ENCODE measurements at places on chromosomes 3 and 15. TPM values are rescaled to one million over a fixed set of nuclear protein-coding genes. Genes with fewer than 3 reads are reported as not detected.

- DNase-seq = no peak
Measured at GRCh38 chr15:73573037-73573436, 60.2 kb downstream of the NPTN start.

DNA sequence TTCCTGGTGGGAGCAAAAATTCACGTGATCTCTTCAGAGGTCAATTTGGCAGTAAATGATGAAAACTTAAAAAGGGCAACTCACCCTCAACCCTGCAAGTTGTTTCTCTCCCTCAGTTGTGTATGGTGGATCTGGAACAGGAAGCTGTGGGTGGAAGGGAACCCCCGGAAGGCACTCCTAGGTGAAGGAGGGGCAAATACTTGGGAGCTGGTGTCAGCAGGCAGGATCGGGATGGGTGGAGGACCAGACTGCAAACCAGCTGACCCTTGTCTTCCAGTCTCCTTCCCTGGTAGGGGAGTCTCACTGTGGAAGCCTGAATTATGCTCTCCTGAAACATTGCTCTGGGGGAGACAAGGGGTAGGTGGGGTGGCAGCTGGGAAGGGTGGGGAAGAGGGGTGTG lies 33.5 kb downstream of the PRR23E start:
- DNase-seq = peak; percentile 17

DNA sequence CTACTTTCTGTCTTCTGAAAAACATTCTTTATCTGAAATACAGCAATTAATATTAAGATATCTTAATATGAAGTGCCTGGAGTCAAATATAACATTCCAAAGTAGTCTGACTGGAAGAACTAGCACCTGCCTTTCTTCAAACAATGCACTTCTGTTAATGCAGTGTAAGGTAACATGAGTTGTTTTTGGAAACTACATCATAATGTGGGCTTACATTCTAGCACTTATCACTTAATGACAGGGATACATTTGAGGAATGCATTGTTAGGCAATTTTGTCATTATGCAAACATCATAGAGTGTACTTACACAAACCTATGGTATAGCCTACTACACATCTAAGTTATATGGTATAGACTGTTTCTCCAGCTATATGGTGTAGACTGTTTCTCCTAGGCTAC lies 49.2 kb downstream of the SLC15A2 start:
- DNase-seq = no peak

GRCh38 chr3:113898892-113899291 lies 48.9 kb upstream of the ZDHHC23 start:
- DNase-seq = no peak

GRCh38 chr3:62332835-62333244 lies 40.5 kb downstream of the FEZF2 start:
- no peak for DNase-seq

DNA sequence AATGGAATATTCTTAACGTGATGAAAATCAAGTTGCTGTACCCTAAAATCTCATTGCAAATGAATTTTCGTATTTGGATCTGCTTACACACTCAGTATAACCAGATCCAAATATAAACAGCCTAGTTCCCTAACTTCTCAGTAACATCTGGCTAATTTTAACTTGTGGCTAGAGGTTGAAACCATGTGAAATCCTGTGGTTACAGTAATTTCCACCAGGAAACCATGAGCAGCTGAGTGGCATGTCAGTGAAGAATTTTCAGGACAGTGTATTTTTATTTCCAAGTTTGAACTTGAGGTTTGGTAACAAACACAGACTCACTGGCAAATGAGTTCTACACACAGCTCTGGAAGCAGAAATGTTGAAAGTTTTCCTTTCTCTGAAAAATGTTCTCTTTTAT lies 754.1 kb downstream of the NR2F2 start:
- DNase-seq = peak; percentile 12

DNA sequence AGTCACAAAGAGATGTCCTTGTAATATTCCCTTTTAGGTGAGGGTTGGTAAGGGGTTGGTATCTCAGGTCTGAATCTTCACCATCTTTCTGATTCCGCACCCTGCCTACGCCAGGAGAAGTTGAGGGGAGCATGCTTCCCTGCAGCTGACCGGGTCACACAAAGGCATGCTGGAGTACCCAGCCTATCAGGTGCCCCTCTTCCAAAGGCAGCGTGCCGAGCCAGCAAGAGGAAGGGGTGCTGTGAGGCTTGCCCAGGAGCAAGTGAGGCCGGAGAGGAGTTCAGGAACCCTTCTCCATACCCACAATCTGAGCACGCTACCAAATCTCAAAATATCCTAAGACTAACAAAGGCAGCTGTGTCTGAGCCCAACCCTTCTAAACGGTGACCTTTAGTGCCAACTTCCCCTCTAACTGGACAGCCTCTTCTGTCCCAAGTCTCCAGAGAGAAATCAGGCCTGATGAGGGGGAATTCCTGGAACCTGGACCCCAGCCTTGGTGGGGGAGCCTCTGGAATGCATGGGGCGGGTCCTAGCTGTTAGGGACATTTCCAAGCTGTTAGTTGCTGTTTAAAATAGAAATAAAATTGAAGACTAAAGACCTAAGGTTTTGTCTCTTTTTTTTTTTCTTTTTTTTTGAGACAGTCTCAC lies 19.8 kb downstream of the TYRO3 start:
- DNase-seq = no peak

DNA sequence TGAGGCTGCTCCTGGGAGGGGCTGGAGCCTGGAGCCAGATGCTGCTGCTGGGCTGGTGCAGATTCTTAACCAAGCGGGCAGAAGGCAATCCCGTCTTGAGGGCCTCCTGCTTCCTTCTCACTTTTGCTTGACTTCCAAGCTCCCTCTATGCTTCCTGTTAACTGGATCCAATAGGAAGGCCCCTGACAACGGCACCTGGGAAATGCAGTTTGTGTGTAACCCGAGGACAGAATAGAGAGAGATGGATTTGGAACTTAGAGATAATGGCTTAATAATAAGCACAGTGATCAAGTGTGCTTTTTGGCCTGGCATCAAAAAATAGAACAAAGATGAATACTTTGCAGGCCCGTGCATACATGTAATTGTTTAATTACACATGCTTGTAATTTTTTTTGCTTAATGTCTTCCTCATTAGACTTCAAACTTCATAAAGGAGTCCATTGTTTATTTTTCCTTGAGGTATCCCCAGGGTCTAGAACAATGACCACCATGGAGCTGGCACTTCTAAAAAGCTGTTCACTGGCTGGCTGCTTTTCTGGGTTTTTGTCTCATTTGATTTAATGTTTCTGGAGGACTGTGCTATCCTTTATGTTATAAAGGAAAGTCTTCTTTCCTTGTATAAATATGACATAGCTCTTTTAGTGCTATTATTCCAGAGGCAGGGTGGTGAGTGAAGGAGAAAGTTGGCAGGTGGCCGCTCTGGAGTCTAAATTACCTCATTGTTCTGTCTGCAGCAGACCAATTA lies 63.3 kb upstream of the MITF start:
- DNase-seq = no peak

DNA sequence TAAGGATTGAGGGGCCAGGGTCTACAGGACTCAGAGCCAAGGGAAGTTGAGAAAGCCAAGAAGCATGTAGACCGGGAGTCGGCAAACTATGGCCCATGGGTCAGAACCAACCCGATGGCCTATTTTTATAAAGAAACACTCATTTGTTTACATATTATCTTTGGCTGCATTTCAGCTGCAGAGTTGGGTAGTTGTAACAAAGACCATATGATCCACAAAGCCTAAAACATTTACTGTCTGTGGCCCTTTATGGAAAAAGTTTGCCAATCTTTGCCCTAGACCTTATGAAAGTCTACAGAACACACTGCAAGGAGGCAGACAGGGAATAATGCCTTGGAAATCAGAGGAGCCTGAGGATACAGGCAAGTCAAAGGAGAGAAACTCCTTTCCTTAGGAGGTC lies 63.2 kb upstream of the MNS1 start:
- DNase-seq = no peak

DNA sequence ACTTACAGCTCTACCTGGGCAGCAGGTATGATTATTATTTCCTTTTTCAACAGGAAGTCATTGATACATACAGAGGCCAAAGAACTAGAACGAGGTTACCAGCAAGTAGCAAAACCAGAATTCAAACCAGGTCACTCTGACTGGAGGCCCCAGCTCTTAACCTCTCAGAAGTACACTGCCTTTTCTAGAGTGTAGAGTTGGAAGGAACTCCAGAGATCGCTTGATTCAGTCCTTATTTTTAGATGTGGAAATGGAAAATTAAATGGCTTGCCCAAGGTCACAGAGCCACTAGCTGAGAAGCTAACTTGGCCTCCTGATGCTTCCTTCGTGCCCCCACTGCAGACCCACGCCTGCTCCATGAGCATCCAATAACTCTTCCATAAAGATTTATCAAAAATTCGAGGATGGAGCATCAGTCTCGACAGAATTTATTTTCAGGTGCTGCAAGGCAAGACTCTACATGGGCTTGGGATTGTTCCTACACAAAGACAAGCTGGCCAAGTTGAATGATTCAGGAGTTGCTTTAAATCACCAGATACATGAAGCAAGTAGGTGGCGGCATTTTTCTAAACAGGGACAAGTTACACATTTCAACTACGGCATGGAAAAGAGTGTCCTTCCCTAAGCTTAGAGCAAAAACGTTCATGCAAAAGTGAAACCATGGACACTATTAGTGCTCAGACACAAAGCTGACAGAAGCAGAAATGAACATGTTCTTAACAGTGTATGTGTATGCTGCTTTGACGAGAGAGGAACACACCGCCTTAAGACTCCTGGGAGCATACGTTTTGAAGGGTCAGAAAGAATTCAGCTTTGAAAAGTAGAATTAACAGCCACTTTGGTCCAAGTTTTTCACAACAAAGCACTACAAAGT lies 235.7 kb downstream of the THRB start:
- no peak for DNase-seq

DNA sequence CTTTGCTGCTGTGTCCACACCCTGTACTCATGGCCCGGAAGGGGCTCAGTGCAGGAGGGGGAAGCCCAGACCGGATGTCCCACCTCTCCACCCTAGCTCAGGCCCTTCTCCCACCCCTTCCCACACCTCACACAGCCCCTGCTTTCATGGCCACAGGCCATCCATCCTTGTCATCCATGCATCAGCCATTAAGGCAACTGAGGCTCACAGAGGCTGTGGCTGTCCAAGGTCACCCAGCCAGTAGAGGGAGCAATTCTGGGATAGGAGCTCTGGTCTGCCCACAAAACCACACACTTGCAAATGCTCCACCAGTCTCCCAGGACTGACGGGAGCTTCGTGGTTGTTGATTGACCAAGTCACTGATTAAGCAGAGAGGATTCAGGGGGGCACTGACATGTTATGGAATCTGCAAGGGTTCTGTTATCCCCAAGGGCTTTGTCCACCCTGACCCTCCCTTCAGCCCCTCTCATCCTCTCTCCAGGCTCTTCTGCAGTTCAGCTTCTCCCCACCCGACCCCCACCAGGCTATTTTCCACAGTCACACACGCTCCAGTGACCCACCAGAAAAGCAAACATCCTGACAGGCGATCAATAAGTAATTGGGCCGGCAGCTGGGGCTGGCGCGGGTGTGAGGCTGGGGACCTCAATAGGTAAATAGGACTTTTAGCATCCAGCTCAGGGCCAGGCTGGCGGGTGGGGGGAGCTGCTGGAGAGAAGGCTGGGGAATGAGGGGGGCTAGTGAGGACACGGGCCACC lies 15.1 kb downstream of the LINGO1 start:
- DNase-seq = no peak

- no peak for DNase-seq
Measured at GRCh38 chr15:48334260-48334659, 3.0 kb downstream of the DUT start.

- no peak for DNase-seq
Measured at GRCh38 chr3:74515451-74515850, 99.0 kb downstream of the CNTN3 start.

- DNase-seq = no peak
Measured at GRCh38 chr3:27613846-27614500, 108.2 kb downstream of the EOMES start.

DNA sequence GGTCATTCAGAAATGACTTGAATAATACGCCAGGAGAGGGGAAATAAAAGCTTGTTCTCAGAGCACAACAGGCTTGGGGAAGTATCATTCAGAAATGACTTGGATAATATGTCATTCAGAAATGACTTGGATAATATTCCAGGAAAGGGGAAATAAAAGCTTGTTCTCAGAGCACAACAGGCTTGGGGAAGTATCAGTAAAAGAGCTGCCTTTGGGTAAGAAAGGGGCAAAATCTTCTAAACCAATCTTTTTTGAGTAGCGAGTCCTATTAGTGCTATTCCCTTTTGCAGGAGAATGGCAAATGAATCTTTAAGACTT lies 20.9 kb downstream of the GABRR3 start:
- DNase-seq = no peak

- no peak for DNase-seq
Measured at GRCh38 chr3:39109086-39109485, 1.6 kb downstream of the TTC21A start.

GRCh38 chr3:56125358-56126005 lies 342.8 kb downstream of the ERC2 start:
- peak; percentile 57 for DNase-seq

DNA sequence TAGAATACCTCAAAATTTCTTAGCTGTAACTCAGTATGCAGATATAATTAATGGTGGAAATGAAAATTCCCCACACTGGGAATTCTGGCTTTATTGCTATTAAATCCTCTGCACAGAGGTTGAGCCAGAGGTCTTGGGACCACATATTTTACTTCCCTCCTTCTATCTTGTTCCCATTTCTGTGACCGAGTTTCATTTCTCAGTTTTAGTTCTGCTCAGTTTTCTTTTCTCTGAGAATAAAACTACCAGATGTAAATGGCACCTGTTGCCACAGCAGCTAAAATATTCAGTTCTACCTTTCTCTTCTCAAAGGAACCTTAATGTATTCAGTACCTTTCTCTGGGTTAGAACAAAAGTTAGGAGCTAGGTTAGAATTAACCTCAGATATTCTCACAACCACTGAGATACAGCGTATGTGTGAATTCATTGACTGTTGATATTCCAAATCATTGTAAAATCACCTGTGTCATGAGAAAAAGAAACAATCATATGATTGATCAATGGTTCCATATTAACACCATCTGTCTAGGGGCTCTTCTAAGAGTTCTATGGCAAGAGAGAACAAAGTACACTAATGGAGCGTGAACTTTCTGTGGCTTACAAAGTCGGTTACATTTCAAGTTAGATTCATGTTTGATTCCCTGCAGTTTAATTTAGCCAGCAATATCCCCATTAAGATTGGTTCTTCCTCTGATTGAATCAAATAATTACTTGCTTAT lies 374.1 kb downstream of the EFHB start:
- DNase-seq = no peak

GRCh38 chr3:44184319-44184953 lies 57.2 kb upstream of the TOPAZ1 start:
- no peak for DNase-seq

DNA sequence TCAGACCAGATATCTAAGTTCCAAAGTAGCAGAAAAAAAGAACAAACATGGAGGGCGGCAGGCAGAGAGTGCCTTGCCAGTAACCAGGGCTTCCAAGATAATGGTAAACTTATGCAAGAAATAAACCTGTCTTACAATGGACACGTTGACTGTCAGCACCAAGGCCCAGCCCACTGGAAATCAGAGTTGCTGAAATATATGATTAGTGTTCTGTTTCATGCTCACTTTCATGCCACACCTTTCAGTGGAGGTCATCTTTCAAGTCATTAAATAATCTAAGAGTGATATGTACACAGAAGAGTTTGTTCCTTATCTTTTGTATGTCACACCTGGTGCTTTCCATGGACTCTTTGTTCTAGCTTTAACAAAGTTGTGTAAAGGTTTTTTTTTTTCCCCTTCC lies 358.1 kb downstream of the MECOM start:
- DNase-seq = no peak

Gene UBE2E2
- total RNA-seq = 24.3 TPM

Gene ERICH6
- total RNA-seq = not detected

Gene ATP13A4
- total RNA-seq = not detected

Gene FBXW12
- total RNA-seq = not detected

Gene NPAP1
- total RNA-seq = not detected

Gene TLR9
- not detected for total RNA-seq

Gene AMT
- total RNA-seq = 1.2 TPM

Gene LRCH3
- 32.8 TPM for total RNA-seq

Gene DYNC1LI1
- total RNA-seq = 50.6 TPM

Gene LHFPL4
- 0.69 TPM for total RNA-seq

Measured in MG63 (cell line).